Left hindlimb (tissue), 1 donor: ENCODE measurements at places on chromosomes 11 and 22.

DNA sequence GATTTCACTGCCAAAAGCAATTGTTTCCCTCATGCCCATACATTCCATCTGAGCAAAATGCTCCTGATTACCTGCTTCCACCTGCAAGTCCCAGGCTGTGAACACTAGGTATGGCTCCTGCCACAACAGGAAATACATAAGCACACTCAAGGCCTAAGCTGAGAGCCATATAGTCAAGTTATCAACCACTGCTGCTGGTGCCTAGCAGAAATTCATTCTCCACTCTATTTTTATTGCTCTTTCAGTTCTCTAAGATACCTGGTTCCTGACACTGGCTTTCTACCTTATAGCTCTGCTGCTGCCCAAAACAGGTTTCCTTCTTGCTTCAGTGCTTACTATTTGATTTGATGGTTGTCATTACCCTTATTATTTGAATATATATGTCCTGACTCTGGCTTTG lies 31.6 kb downstream of the SLC36A4 start:
- no peak for DNase-seq

GRCh38 chr11:19907008-19907579 lies 194.5 kb downstream of the NAV2 start:
- DNase-seq: no peak

DNA sequence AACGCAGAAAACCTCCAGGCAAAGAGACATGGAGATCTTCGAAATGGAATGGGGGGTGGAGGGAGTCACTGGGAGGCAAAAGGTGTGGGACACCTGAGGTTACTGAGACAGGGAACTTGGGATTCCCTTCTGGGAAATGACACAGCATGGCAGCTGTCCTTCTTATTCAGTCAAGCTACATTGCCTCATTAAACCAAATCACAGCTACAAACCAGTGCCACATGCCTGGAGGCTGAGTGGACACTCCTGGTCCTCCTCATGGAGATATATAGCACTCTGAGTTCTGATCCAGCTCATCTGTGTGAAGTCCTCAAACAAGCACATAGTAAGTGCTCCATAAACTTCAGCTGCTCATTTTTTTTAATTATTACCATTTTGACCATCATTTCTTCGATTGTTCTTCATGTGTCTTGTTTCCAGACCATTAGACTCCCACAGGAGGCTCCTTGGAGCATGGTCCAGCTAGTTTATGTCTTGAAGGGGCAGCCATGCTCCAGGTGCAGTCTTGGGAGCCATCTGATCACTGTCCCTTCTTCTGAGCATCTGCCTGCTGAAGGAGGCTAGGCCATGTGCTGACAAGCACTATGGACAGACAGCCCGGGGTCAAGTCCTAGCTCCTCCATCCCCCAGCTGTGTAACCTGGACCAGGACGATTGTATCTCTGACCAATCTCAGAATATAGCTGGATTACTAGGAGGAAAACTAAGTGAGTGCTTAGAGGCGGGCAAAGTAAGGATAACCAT lies 9.7 kb upstream of the FXYD2 start:
- no peak for DNase-seq

DNA sequence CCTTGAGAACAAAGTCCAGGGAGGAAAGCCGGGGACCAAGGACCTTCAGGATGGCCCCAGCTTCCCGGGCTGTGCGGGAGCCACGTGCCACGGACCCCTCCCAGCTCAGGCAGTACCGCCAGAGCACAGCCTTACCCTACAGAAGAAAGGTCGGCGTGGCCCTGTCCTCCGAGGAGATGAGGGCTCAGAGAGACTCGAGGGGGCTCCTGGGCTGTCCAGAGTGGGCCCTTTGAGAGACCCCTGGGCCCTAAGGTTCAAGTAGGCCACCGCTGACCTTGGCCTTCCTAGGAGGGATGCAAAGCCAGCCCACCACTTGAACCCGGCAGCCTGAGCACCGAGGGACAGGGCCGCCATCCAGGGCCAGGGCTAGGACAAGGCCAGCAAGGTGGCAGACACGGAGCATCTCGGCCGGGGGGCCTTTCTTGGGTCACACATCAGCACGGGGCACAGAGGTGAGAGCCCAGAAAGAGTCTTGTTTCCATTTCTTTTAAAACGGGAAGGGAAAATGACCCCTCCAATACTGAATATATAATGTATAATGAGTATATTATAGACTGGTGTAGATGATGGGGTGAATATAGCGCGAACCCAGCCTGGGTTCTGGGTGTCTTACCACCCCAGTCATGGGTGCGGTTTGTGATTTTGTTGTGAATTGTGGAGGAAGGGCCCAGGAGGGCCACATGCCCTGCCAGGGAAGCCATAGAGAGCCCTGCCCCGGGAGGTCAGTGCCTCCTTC lies 34.4 kb upstream of the PPARA start:
- DNase-seq: no peak

GRCh38 chr11:57735619-57736298 lies 5.5 kb upstream of the SELENOH start:
- no peak for DNase-seq

- no peak for DNase-seq
These were observed 6.1 kb downstream of the ARHGAP8 start for GRCh38 chr22:44758344-44758973.

- no peak for DNase-seq
These were observed 19.2 kb upstream of the SLC5A12 start for GRCh38 chr11:26741036-26741435.

GRCh38 chr11:1073851-1074243 lies 827 bp upstream of the MUC2 start:
- DNase-seq: peak; percentile 20

GRCh38 chr11:124791626-124792341 lies 8.4 kb downstream of the MSANTD2 start:
- no peak for DNase-seq

GRCh38 chr11:114794048-114794684 lies 115.8 kb downstream of the NXPE2 start:
- no peak for DNase-seq

GRCh38 chr11:114074546-114075343 lies 15.2 kb downstream of the ZBTB16 start:
- DNase-seq: no peak

DNA sequence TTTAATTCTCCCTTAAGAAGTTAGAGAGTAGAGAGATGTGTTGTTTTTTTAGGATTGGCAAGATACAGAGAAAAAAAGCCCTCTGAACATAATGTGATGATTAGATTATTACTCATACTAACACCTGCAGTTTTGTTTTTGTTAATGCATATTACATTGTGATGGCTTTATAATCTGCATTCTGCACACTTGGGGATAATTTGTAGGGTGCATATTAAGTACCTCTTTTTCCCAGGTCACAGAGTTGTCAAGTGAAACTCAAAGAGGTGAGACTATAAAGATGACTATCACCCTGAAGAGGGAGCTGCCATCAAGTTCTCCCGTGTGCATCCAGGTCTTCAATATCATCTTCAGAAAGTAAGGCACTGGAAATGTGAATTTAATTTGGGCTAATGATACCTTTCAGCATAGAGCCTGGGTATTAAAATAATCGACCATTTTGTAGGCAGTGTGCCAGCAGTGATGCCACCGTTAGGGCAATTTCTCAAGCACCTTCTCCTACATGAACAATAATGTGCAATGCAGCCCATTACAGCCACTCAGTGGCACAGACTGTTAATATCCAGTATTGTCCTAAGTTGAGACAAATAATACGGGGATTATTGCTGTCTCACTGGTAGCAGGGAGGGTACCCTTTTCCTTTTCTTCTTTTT lies 16.2 kb downstream of the PIWIL4 start:
- no peak for DNase-seq

- no peak for DNase-seq
These were observed 34.4 kb downstream of the TMEM225 start for GRCh38 chr11:123851110-123851509.

DNA sequence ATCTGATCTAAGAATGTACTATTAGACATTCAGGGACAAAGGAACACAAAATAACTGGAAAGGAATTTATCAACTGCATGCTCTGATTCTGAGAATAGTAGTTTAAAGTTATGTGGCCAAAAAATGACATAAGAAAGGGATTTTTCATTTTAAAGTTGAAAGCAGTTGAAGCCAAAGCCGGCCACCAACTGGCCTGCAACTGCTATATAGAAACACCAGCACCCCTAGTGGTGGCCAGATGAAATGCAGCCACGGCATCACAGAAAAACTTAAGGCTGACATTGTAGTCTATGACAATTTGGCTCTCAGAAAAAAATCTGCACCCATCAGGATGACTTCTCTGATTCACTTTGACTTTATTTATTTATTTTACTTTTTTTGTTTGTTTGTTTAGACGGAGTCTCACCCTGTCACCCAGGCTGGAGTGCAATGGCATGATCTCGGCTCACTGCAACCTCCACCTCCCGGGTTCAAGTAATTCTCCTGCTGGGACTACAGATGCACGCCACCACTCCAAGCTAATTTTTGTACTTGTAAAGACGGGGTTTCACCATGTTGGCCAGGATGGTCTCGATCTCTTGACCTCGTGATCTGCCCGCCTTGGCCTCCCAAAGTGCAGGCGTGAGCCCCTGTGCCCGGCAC lies 59.2 kb downstream of the SLC35F2 start:
- DNase-seq: peak; percentile 50

- no peak for DNase-seq
These were observed 91.5 kb downstream of the CACNA1I start for GRCh38 chr22:39661842-39662685.

DNA sequence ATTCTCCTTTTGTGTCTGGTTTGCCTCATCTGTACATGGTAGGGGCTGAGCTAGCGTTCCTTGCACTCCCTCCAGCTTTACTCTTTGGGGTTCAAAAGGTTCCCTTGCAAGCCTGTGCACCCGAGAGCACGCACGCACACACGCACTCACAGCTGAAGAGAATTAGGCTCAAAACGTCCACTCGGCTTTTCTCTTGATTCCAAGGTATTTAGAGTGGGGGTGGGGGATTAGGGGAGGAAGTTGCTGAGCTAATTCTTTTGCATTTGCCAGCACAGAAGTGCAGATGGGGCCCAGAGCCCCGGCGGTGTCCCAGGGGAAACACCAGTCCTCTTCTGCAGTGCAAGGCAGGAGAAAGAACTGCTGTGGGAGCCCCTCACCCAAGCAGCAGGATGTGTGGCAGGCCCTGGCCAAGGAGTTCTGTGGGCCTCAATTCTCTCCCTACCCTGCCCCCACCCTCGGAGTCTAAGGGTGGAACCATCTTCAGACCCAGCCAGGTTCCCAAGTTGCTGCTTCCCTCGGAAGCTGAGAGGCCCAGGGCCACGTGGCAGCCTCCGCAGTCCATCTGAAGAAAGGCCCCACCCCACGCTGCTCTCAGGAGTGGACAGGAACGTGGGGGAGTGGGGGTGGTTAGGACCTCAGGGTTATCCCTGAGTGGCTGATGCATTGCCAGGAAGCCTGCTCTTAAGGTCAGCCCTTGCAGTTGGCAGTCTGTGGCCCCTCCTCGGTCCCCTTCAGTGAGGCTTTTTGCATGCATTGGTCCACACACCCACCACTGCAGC lies 3.8 kb upstream of the KCNQ1OT1 start:
- DNase-seq: peak; percentile 77

- DNase-seq: peak; percentile 27
These were observed 3.5 kb downstream of the LARGE2 start for GRCh38 chr11:45926001-45926401.

- no peak for DNase-seq
These were observed 95.1 kb downstream of the PARVA start for GRCh38 chr11:12472401-12473005.

DNA sequence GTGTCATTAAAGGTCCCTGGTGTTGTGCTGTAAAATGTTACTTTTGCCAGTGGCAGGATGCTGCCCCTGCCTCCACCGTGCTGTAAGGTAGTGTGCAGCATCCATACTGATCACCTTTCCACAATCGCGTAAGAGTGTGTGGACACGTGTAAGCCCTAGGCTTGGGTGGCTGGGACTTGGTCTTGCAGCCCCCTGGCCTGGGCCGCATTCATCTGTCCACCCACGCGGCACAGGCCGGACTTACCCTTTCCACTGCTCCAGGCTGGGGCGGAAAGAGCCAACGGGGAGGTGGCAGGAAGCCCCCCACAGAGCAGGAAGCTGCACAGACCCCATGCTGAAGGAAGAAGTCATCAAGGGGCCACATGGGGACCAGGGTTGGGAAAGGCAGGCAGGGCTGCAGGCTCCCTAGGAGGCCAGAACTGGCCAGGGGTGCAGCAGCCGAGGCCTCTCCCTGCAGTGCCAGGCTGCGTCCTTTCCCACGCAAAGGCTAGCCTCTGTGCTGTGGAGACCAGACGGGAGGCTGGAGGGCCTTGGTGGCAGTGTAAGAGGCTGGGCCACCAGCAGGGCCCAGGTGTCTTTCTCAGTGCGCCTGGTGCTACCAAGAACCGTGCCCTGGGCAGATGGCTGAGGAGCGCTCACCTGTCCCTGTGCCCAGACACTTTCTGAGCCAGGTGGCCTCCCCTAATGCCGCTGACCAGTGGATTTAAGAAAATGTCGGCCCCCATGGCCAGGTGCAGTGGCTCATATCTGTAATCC lies 11.7 kb upstream of the TMEM191C start:
- peak; percentile 22 for DNase-seq

- DNase-seq: peak; percentile 62
These were observed 17.7 kb downstream of the CABP7 start for GRCh38 chr22:29737251-29738117.

GRCh38 chr11:86476109-86476861 lies 101.6 kb downstream of the CCDC81 start:
- DNase-seq: no peak

DNA sequence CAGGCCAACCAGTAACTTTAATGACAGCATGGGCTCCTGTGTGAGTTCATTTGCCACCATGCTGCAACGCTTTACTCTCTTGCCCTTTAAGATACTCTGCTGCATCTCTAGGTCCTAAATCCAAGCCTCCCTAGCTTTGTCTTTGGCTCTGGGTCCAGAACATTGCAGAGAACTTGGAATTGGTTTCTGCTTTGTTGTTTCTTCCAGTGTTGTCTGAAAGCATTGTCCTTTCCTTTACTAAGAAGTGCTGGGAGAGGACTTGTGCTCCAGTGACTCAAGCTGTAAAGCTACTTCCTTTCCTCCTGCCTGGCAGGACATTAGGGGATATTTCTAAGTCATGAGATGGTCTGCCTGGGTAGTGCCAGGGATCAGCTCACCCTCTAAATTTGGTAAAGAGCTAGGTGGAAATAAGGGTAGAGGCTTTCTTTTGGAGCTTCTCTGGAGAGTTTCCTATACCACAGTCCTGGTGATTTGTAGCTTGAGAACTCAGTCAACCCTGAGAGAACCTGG lies 202.5 kb upstream of the CADM1 start:
- DNase-seq: no peak

DNA sequence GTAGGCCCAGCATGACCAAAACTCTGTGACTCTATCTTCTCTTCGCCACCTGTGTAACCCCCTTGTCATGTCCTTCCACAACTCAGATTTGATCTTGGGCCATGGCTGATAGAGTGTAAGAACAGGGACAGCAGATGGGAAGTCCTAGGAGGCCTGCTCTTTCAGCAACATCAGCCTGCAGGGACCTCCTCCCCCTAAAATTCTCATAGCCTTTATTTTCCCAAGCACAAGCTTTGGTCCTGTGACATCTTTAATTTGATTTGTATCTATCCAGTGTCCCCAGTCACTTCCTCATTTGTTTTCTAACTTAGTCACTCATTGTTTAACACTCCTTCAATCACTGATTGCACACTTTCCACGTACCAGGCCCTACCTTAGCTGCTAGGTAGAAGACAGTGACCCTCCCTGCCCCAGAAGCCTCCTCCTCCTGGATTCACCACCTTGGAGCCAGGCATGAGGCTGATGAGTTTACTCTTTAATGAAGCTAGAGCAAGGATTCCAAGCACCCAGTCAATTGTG lies 5.3 kb downstream of the UBQLN3 start:
- no peak for DNase-seq
